Pancreas (tissue), 10 donors: ENCODE measurements at places on chromosomes 6 and 20. TPM values are rescaled to one million over a fixed set of nuclear protein-coding genes. Genes with fewer than 3 reads are reported as not detected.
A peak's percentile ranks its signal among the peaks of the same experiment; 100 is the strongest.

DNA sequence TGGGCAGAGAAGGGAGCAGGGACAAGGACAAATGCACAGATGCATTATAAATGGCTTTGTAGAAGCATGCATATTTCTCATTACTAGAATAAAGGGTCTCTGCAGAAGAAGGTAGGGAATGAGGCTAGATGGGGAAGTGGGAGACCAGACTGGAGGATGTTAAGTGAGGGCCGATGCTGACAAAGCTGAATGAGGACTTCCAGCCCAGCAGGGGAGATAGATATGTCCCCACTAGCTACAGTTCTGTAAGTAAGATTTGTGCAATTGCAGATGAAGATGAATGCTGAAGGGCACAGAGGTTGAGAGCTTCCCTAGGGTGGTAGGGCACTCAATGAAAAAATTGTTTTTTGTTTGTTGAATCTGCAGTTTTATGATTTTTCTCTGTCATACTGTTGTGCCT, 16.9 kb downstream of the ADGRG6 start:
- no peak for DNase-seq
- no peaks in the 10 kb centered on the region for H3K27me3 ChIP-seq
- H3K27ac ChIP-seq: no peak overlapping the region

GRCh38 chr6:15023448-15023847, 222.4 kb upstream of the JARID2 start:
- no peaks in the 10 kb centered on the region for H3K4me1 ChIP-seq
- no peaks in the 10 kb centered on the region for H3K36me3 ChIP-seq
- no peak overlapping the region for H3K27ac ChIP-seq
- DNase-seq: no peak

DNA sequence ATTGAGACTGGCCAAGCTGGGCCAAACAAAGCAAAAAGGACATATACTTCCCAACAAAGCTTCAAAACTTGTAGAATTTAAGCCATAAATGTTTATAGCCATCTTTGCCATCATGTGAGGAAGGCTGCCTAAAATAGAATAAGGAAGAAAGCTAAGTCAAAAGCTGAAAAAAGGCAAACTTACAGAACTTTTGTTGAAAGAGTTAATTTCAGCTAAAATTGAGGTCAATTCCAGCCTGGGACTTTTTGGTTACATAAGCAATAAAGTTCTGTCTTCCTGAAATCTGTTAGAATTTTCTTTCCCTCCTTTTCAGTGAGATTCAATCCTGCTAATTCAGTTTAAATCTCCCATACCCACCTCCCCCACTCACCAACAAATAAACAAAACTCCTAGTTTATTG, 227.9 kb upstream of the MARCKS start:
- no peak overlapping the region for H3K27ac ChIP-seq
- no peak for DNase-seq
- no peaks in the 10 kb centered on the region for H3K27me3 ChIP-seq
- H3K36me3 ChIP-seq: no peaks in the 10 kb centered on the region

DNA sequence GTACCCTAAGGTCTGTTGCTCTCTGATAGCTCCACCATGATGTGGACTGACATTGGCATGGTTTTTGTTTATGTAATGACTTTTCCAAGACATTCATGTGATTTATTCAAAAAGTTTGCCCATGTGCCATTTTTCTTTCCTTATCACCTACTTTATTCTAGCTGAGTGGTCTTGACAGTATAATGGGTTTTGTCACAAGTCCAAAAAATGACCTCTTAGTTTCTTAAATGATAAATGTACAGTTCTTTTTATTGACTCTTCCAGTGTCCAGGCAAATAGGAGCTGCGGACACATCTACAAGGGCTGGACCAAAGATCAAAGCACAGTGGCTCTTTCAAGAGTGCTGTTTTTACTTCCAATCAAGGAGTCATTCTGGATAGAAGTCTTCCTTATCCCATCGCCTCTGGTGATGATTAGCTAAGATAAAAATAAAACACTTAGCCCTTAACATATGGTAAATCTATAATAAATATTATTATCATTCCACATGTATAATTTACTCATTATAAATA, 141.4 kb downstream of the MMUT start:
- H3K4me3 ChIP-seq: no peak overlapping the region
- H3K27me3 ChIP-seq: no peaks in the 10 kb centered on the region
- DNase-seq: no peak
- H3K27ac ChIP-seq: no peak overlapping the region
- H3K4me1 ChIP-seq: no peaks in the 10 kb centered on the region

DNA sequence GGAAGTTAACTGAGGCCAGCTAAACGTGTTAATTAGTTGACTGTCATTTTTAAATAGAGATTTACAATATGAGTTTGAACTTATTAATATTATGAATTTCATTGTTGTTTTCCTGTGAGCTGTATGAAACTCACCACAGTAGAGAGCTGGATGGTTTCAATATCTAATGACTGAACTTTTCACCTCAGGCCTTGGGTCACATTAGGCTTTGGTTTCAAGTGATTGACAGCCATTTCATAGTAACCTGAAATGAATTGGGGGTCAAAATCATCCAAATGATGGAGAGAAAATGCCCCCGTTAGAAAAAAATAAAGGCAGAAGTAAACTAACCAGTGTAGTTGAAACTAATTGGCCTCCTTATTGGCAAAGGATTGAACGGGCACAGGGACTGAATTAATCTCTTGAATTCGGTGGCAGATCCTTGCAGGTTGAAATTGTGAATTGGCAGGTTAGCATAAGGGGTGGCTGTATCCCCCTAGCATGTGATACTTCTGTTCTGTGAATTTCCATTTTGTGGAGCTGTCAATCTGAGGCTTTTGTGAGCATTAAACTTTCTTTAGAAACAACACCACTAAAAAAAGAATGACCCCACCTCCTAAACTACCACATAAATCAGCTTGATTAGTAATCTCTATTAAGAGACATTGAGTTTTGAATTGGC, 155.1 kb upstream of the MMS22L start:
- no peaks in the 10 kb centered on the region for H3K27me3 ChIP-seq
- no peaks in the 10 kb centered on the region for H3K4me1 ChIP-seq
- no peak overlapping the region for H3K4me3 ChIP-seq
- no peak overlapping the region for H3K27ac ChIP-seq
- H3K36me3 ChIP-seq: no peaks in the 10 kb centered on the region
- DNase-seq: no peak

- no peak overlapping the region for H3K4me3 ChIP-seq
- no peaks in the 10 kb centered on the region for H3K27me3 ChIP-seq
- H3K27ac ChIP-seq: peak overlapping the region; percentile 40
- no peaks in the 10 kb centered on the region for H3K4me1 ChIP-seq
- no peaks in the 10 kb centered on the region for H3K36me3 ChIP-seq
Measured at GRCh38 chr6:155077784-155078183, 82.7 kb downstream of the TIAM2 start.

DNA sequence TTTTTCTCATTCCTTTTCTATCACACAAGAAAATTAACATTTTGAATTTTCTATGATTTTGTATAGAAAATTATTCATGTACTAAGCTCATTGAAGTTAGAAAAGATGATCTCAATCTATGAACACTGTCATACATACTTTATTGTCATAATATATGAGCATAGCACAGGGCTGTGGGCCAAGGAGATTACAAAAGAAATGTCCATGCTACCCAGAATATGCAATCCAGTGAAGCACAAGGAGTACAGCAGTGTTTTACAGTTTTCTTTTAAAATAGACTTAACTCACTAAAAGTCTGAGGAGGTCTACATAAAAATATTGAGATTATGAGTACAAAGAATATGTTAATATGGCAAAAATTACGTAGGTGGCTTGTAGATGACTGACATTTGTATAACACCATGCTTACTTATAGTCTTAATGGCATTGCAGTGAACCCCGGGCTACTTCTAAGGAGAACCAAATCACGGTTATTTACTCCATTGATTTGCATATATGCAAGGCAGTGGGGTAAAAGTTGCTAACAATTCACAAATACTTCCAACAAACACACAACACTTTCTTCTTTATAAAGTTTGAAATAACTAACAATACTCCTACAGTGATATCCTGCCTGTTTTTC, 257.1 kb downstream of the BCKDHB start:
- no peak for DNase-seq
- no peaks in the 10 kb centered on the region for H3K27me3 ChIP-seq
- H3K4me1 ChIP-seq: no peaks in the 10 kb centered on the region

Gene GSTA1
- total RNA-seq: 125 TPM

Gene LRRC73
- 0.84 TPM for total RNA-seq
